T-helper 1 cell (primary cell): ENCODE measurements at places on chromosomes 4 and X.

- DNase-seq = no peak
Measured at GRCh38 chr4:106809076-106809475, 227.0 kb downstream of the DKK2 start.

GRCh38 chr4:20474119-20474518 is 222.4 kb downstream of the SLIT2 start:
- no peak for DNase-seq

DNA sequence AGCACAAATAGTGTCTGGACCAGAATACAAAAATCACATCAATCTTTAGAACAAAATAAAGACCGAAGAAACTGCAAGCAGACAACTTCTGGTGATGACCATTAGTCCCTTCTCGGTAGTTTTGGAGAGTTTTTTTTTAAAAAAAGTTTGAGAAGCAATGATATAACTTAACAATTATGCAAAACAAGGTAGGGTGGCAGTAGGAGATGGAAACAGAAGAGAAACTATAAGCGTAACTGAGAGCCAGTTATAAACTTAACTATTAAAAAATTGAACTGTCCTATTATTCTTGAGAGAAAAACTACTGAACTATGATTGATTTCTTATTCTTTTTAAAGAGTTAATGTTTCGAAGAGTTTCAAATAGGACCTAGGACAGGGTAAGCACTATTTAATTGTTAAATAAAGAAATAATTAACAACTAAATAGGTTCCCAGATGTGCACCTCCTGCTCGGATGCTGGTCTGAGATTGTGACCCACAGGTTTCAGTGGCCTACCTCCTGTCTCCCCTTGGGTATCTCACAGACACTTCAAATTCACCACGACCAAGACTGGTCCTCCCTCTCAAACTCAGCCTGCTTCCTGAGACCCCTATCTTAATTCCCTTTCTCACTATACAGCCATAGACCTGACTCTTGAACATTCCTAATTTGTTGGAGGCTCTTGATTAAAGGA is 81.3 kb downstream of the LEF1 start:
- DNase-seq = no peak

DNA sequence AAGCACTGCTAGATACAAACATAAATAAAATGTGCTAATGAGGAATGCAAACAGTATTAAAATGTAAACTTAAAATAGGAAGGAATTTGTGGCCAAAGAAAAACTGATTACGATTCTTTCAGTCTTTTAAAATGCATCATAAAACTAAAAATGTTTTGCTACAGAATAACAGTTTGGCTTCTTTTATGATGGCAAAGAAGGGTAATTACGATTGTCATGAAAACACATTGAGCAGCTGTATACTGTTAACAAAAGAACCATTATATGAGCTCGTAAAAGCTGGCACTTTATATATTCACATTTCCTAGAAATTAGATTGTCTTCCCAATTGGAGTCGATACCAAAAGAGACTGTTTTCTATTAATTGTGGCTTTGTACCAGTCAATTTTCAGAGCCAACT is 290.4 kb downstream of the NR3C2 start:
- no peak for DNase-seq

GRCh38 chrX:43939187-43939926 is 33.8 kb downstream of the NDP start:
- no peak for DNase-seq

GRCh38 chrX:6446582-6446981 is 88.3 kb downstream of the VCX3A start:
- no peak for DNase-seq

- DNase-seq = no peak
Measured at GRCh38 chr4:3706565-3707422, 59.4 kb upstream of the ADRA2C start.

- DNase-seq = no peak
Measured at GRCh38 chrX:46180258-46180687, 364.9 kb downstream of the ZNF674 start.
